Suppressor macrophage treated with lipopolysaccharide for 1 hour (primary cell): ENCODE measurements at places on chromosomes 5 and 9.

DNA sequence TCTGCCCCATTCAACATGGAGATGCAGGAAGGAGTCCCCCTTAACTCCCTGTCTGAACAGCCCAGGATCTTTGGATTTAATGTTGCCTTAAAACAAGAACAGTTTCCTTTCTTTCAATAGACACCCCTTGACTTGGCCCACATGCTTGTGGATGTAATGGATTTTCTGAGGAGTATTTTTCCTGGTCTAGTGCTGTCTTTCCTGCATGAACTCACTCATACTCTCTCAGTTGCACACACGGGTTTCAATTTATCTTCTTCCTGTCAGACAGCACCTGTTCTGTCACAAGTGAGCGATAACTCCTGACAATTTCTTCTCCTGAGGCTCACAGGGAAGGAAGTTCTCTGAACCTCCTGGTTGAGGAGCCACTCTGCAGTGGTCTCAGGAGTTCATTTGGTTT, 85.1 kb downstream of the ACER2 start:
- no peak for DNase-seq

- no peak for DNase-seq
Observed at GRCh38 chr9:109166771-109167601, at the start of gene FRRS1L. FRRS1L (minus strand) TSS chr9:109167249; CDS start chr9:109167138, 111 bp downstream.

GRCh38 chr5:172905346-172906140, 53.7 kb upstream of the RPL26L1 start:
- DNase-seq = no peak

- no peak for DNase-seq
Observed at GRCh38 chr9:93185266-93186214, 1.6 kb downstream of the WNK2 start.

DNA sequence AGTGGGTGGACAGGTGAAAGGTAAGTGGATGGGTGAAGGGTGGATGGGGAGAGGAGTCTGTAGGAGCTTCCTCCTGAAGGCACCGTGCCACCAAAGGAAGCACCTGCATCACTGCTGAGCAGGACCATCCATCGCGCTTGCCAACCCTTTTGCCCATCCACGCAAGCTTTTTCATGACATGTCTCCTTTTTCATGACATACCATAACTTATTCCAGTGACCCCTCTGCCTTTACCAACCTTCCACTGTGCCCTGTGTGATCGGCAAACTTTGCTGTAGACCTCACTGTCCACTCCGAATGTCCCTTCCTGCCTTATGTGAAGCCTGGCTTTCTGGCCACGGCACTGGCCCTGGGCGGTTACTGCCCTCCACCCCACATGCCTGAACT, 13.4 kb downstream of the FLT4 start:
- no peak for DNase-seq

GRCh38 chr5:180206993-180207392, 2.0 kb downstream of the RASGEF1C start:
- DNase-seq = no peak

GRCh38 chr9:110110154-110110553, 97.8 kb downstream of the C9orf152 start:
- no peak for DNase-seq

- DNase-seq = peak; percentile 24
Observed at GRCh38 chr5:107428303-107428813, 242.4 kb downstream of the EFNA5 start.

DNA sequence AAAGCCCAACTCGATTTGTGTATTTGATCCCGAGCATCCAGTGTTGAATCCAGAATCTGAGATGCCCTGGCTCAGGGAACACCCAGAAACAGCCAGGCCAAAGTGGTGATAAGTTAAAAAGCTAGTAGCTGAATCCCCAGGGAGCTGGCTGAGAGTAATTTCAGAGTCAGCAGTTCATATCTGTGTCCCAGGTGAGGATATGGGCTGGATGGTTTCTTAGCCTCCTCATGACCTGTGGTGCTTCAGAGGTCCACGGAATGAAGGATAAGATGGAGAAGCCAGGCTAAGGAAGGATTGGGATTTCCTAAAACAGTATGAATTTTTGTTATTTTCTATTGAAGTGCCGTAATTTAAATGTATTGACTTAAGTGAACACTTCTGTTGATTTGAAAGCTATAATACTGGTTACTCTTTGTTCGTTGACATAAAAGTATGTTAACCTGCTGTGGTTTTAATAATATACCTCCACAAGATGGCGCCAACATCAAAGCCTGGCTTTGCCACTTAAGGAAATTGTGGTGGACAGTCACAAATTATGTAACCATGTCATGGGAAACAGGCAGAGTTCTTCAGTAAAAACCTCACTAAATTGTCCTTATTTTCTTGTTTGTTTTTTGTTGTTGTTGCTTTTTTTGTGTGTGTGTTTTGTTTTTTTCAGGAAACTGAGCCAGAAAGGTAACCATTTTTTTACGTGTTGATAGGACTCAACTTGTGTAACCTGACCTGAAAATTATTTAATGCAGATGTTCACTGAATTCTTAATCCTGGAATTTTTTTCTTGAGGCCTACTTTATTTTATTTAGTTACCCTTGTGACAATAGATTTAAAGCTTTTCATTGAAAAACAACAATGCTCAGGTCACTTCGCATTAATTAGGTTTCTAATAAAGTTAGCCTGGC, 11.4 kb downstream of the MTAP start:
- DNase-seq = peak; percentile 98

- no peak for DNase-seq
Observed at GRCh38 chr9:127500862-127501261, 49.6 kb downstream of the LRSAM1 start.

DNA sequence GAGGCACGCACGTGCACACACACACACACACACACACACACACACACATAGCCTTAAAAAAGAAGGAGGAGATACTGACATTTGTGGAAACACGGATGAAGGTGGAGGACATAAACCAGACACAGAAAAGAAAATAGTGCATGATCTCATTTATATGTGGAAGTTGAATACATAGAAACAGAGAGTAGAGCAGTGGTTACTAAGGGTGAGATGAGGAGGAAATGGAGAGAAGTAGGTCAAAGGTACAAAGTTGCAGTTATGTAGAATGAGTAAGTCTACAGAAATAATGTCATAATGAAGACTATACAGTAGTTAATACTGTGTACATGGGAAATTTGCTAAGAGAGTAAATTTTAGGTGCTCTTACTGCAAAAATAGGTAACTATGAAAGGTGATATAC, 412.2 kb upstream of the CDH9 start:
- DNase-seq = no peak

GRCh38 chr5:92353107-92354030, 970.3 kb upstream of the ARRDC3 start:
- DNase-seq = no peak

GRCh38 chr5:123350742-123351141, 72.5 kb downstream of the CEP120 start:
- no peak for DNase-seq

GRCh38 chr5:133240425-133241091, 188.7 kb downstream of the HSPA4 start:
- DNase-seq = peak; percentile 90

DNA sequence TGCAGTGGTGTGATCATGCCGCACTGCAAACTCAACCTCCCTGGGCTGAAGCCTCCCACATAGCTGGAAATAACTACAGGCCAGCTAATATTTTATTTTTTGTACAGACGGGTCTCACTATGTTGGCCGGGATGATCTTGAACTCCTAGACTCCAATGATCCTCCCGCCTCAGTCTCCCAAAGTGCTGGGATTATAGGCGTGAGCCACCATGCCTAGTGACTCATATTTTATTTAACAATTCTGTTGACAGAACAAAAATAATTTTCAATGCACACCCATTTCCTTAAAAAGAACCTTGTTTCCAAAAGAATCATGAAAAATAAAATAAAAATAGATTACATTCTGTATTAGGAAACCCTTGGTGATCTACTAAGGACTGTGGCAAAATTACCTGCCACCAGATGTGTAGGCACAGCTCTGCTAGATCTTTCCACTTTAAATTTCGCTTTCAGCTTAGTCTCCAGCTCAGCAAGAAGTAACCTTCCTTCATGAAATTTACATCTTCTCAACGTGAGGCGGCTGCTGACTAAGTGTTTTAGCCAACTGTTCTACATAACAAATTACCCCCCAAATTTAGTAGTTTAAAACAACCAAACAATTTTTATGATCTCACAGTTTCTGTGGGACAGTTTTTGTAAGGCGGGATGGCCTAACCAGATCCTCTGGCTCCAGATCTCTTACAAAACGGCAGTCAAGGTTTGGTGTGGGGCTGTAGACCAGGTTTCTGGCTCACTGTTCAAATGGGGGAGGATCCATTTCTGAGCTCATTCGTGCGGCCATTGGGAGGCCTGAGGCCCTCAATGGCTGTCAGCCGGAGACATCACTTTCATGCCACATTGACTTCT, 32.6 kb upstream of the GOLPH3 start:
- no peak for DNase-seq

GRCh38 chr5:85896514-85896913, 721.2 kb upstream of the COX7C start:
- no peak for DNase-seq

- no peak for DNase-seq
Observed at GRCh38 chr5:65185468-65185867, 296.3 kb downstream of the ADAMTS6 start.

DNA sequence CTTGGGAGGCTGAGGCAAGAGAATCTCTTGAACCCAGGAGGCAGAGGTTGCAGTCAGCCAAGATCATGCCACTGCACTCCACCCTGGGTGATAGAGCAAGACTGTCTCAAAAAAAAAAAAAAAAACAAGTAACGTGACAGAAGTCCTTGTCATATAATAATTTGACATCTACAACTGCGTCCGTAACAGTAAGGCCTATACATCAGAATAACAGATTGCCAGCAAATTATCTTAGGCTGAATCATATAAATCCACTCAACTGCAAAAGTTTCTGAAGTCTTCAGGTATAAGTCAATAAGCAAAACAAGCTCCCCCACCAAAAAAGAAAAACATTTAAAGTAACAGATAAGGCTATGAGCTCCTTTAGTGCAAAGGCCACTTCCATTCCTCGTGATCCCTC, 3.3 kb downstream of the MAPKAP1 start:
- no peak for DNase-seq

DNA sequence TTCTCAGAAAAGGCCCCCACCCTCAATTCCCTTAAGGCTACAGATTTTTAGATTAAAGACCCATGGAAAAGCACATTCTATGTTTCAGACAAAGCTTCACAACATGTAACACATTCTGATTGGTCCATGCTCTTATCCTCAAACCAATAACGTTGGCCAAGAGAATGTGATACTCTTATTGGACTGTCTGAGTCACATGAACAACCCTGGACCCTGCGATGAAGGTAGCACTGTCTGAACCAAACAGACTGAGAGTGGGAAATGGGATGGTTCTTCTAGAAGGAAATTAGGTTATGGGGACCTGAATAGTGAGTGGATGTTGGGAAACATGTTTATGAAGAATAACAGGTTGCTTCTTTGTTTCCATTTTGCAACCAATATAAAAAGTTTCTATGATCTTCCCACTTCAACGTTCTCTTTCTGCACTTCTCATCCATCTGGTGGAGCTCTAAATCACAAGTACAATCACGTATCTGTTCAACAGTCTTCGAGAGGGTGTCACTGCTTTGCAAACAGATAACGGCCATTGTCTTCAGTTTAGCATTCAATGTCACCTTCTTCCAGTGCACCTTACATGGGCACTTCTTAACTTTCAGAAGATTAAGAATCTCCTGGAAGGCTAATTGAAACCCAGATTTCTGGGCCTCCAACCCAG, 81.6 kb downstream of the PTCH1 start:
- no peak for DNase-seq

DNA sequence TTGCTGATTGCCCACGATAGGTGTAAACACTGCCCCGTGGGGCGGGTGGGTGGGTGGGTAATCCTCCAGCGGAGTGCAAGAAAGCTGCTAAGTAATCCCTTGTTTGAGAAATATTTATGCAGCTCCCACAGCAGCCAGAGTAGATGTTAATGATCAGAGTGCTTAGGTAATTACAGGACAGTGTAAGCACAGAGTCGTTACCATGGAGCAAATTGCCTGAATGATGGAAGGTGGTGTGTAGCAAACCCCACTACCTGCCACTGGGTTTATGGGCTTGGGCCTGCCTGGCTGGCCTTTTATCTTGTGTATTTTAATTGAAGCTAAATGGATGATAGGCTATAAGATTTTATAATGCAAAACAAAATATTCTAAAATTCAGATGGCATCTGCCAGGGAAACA, 110.0 kb downstream of the COL5A1 start:
- no peak for DNase-seq

DNA sequence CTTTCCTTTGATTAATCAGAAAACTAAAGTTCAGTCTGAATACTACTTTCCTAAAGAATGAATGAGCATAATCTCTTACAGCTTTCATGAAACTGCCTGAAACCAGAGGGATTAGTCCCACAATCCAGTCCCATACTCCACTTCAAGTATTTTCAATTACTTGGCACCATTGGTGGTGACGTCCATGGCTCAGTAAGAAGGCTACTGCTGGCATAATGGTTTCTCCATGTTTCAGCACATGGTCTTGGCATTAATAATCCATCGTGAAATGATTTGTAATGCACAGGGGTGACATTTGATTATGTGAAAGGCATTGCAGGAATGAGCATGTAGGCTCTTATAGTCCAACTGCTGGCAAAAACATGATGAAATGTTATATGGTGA, 23.4 kb downstream of the LIX1 start:
- no peak for DNase-seq

DNA sequence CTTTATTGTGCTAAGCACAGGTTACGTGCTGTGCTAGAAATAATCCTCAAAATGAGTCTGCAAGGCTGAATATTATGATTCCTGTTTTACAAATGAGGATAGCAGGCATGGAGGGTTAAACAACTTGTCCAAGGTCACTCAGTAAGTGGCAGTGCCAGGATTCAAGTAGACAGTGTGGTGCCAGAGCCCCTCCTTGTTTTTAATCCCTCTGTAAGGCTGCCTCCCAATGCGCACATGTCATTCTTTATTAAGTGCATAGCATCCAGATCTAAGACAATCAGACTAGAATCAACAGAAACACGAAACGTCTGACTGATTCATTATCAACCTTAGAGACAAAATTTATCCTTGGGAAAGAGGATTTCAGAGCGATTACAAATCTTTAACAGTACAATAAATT, 199.6 kb downstream of the SMARCA2 start:
- no peak for DNase-seq

- no peak for DNase-seq
Observed at GRCh38 chr5:35811108-35811741, 45.5 kb upstream of the IL7R start.

DNA sequence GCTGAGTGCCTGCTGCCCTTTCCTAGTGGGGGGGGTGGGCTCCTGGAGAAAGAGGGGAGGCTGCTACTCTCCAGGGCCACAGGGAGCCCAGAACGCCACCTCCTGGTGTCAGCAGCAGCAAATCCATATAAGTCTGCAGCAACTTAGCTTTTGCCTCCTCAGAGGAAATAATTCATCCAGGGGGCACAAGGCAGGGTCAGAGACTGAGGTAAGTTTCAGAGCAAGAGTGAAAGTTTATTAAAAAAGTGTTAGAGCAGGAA, 4.0 kb upstream of the CLPTM1L start:
- no peak for DNase-seq

- peak; percentile 92 for DNase-seq
Observed at GRCh38 chr9:37908698-37909186, 4.8 kb upstream of the SLC25A51 start.

- DNase-seq = peak; percentile 24
Observed at GRCh38 chr9:113879911-113880310, 3.8 kb downstream of the ZNF618 start.

GRCh38 chr5:77355751-77356150, 136.4 kb downstream of the WDR41 start:
- no peak for DNase-seq
